Dorsolateral prefrontal cortex (tissue), 122 donors: ENCODE measurements at places on chromosomes 3 and 15. TPM values are rescaled to one million over a fixed set of nuclear protein-coding genes. Genes with fewer than 3 reads are reported as not detected.

The LRRIQ4 gene
- 0.72 TPM for total RNA-seq

The FRMD4B gene
- total RNA-seq = 46.9 TPM

The MUC20 gene
- total RNA-seq = 27.7 TPM

The DZIP1L gene
- total RNA-seq = 9.0 TPM

The IL5RA gene
- not detected for total RNA-seq
